Fibroblast of the aortic adventitia (primary cell): ENCODE measurements at places on chromosomes 11 and 22. TPM values are rescaled to one million over a fixed set of nuclear protein-coding genes. Genes with fewer than 3 reads are reported as not detected.

Gene MS4A6A
- total RNA-seq, result not detected in 2 replicates

Gene TRIM48
- total RNA-seq, result not detected in 2 replicates

Gene IGSF9B
- 1.7 and 3.2 TPM in 2 replicates for total RNA-seq

Gene KREMEN1
- 2.5 and 5.7 TPM in 2 replicates for total RNA-seq

Gene YPEL4
- 1.4 and 1.7 TPM in 2 replicates for total RNA-seq
